Placental pericyte (primary cell): ENCODE measurements at places on chromosomes 1 and 21. TPM values are rescaled to one million over a fixed set of nuclear protein-coding genes. Genes with fewer than 3 reads are reported as not detected.

Gene IFNLR1
- total RNA-seq = not detected in 2 replicates

Gene GSTM5
- 0.22 and 0.43 TPM in 2 replicates for total RNA-seq

Gene CNTN2
- total RNA-seq = not detected in 2 replicates

Gene CD48
- total RNA-seq = not detected in 2 replicates

Gene PGD
- 154 and 208 TPM in 2 replicates for total RNA-seq

Gene OR2L3
- not detected in 2 replicates for total RNA-seq

Gene ADAM30
- total RNA-seq = not detected in 2 replicates

Gene CFAP126
- not detected in 2 replicates for total RNA-seq

Gene TSSK3
- 0.57 and 1.3 TPM in 2 replicates for total RNA-seq

Gene MAN1A2
- total RNA-seq = 63.9 and 78.3 TPM in 2 replicates

Gene GJB4
- total RNA-seq = not detected in 2 replicates

Gene HSF2BP
- total RNA-seq = 1.6 and 4.4 TPM in 2 replicates

Gene ALX3
- not detected in 2 replicates for total RNA-seq
